Esophagus squamous epithelium (tissue), 5 donors: ENCODE measurements at places on chromosomes 13 and 19.

DNA sequence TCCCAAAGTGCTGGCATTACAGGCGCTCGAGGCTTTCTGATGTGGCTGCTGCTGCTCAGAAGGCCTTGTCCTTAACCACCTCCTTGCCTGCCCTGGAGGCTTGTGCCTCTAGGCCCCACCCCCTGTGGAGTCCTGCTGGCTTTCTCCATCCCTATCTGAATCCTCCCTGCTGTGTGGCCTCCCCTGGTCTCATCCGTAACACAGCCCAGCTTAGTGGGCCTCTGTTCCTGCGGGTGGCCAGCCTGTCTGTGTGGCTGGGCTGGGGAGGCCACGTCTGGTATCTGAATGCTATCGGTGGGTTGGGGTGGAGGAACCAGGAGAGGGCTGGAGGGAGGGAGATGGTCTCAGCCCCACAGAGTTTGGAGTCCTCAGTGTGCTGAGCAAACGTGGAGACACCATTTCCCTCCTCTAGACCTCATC lies 4.7 kb downstream of the RPL28 start:
- DNase-seq, result no peak

GRCh38 chr13:43786766-43787517 lies at the start of gene ENOX1:
TSS of gene ENOX1 (minus strand) at chr13:43786972.
- DNase-seq, result no peak

- DNase-seq, result no peak
Measured at GRCh38 chr13:23146006-23146405, 34.8 kb upstream of the SGCG start.

DNA sequence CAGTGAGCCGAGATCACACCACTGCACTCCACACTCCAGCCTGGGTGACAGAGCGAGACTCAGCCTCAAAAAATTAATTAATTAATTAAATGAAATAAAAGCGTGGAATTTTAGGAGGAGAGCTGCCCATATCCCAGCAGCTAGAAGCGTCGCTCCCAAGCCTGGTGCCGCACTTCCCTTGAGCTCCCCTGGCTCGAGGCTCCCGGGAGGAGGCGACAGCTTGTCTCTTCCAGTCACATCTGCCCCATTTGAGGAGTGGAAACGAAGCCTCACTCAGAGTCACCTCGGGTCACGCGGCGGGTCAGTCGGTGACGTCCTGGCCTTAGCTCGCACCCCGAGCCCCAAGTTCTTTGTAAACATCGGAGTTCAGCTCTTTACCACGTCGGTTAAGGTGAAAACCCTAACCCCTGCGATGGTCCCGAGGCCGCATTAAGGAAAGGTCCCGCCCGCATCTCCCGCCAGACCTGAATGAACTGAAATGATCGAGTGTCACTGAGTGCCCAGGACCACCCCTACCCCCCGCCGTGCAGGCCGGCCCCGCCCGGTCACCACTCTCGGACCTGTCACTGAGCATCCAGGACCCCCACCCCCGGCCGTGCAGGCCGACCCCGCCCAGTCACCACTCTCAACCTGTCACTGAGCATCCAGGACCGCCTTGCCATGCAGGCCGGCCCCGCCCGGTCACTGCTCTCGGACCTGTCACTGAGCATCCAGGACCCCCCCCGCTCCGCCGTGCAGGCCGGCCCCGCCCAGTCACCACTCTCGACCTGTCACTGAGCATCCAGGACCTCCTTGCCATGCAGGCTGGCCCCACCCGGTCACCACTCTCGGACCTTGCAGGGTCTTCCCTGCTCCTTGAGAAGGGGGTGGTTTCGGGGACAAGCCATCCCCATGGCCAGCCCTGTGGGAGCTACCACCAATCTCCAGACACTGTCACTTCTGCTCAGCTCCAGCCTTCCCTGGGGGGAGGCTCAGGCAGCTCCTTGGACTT lies 176.9 kb downstream of the KDM4B start:
- no peak for DNase-seq

DNA sequence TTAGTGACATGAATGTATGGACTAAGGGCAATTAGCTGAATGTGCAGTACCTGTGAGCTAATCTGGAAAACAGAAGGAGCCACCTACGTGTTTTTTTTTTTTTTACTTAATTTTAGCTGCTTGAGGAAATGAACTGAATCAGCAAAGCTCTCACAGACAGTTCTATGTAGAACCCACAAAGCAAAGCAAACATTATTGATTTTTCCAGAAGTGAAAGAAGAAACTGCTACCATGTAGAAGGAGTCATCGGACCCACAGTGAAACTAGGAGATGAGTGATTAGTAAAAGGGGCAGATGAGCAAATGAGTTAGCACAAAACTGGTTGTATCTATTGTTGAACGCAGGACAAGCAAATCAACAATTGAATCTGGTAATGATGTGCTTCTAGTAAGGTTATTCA lies 94.1 kb upstream of the SLC7A1 start:
- no peak for DNase-seq
